Fibroblast of the conjunctiva (primary cell): ENCODE measurements at places on chromosomes 12 and 14.

- DNase-seq = no peak
These were observed 8.0 kb downstream of the DUSP6 start for GRCh38 chr12:89344043-89344861.

DNA sequence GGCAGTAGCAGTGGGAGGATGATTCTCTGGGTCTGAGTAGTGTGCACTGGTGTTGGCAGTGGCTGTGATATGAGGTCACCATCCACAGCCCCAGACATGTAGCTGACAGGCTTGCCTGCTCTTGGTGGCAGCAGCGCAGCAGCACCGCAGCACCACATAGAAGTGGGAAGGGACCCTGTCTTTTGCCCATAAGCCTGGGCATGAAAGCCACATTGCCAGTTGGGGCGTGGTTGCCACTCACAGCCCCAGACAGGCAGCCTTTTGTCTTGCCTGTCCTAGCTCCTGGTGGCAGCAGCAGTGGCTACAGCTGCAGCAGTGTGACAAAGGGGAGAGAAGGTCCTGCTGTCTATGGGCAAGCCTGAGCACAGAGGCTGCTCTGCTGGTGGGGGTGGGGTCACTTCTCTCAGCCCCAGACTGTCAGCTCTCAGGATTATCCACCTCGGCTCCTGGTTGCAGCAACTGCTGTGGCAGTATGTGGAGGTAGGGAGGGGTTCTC is 71.5 kb downstream of the BRMS1L start:
- DNase-seq = no peak

GRCh38 chr12:1502831-1503230 is 91.5 kb downstream of the FBXL14 start:
- DNase-seq = no peak

GRCh38 chr14:24310646-24311604 is at the start of gene LTB4R:
TSS of gene LTB4R (plus strand) at chr14:24311502. CDS start at chr14:24315652, 4,150 bp downstream.
- DNase-seq = peak; percentile 49

GRCh38 chr14:51926449-51926848 is 62.9 kb upstream of the RTRAF start:
- no peak for DNase-seq

- DNase-seq = no peak
These were observed 68.5 kb downstream of the NKX2-1 start for GRCh38 chr14:36451310-36452065.

GRCh38 chr12:59637692-59638070 is 41.9 kb downstream of the SLC16A7 start:
- no peak for DNase-seq

- no peak for DNase-seq
These were observed 14.2 kb downstream of the EPYC start for GRCh38 chr12:90990611-90991010.

- no peak for DNase-seq
These were observed 171.1 kb downstream of the RPAP3 start for GRCh38 chr12:47534695-47535094.

DNA sequence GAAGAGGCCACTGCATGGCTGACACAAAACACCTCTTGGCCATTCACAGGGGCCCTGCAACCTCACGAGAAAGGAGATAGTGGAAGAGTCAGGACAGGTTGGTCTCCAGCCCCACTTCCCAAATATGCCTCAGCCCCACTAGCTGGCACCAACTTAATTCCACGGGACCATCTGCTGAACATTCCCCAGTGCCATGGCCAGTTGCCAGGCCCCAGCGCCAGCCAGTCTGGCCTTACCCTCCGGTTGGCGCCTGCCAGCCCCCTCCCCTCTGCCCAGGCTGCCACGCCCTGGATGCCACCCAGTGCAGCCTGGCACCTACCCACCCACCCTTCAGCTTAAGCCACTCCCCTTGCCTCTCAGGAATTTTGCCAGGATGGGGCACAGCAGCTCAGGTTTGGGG is 21.2 kb upstream of the HSPB8 start:
- no peak for DNase-seq

DNA sequence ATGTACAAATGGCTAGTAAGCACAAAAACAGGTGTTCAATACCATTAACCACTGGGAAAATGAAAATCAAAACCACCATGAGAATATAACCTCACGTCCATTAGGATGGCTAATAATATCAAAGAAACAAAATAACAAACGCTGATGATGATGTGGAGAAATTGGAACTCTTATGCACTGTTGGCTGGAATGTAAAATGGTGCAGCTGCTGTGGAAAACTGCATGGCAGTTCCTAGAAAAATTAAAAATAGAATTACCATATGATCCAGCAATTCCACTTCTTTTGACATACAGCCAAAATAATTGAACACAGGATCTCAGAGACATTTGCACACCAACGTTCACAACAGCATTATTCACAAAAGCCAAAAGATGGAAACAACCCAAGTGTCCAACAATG is 51.5 kb downstream of the TMPRSS12 start:
- DNase-seq = no peak

GRCh38 chr12:6416596-6416995 is 28.2 kb upstream of the CD27 start:
- DNase-seq = no peak

DNA sequence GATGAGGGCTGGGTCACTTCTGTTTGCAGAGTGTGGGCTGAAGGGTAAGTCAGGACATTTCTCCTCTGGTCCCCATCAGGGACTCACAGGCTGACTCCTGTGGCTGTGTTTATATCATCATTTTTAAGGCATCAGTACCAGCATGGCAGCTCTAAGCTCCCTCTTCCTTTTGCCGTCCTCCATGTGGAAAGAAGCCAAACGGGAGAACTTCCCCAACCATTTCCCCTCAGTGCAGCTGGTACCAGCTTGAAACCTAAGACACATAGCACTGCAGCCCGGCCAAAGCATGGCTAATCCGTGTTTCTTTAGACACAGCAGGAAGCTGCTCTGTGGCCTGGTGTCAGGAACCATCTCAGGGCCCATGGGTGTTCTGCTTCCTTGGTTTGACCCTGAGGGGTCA is 31.9 kb upstream of the ATP2A2 start:
- no peak for DNase-seq

DNA sequence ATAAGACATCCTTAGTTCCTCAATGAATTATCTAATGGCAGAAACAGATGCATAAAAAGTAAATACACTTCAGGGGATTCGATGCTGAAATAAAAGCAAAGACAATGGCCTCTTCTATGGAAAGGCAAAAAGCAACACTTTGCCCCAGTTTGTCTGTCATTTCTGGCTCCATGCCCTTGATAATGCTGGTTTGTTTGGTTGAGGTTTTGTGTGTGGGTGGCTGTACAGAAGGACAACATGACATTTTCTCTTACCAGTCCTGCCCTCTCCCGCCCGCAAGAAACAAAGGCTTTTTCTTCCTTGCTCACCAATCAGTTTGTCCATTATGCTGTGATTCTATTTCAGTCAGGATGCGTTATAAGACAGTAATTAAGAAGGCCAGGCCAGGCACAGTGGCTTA is 18.1 kb upstream of the WDR89 start:
- DNase-seq = no peak

DNA sequence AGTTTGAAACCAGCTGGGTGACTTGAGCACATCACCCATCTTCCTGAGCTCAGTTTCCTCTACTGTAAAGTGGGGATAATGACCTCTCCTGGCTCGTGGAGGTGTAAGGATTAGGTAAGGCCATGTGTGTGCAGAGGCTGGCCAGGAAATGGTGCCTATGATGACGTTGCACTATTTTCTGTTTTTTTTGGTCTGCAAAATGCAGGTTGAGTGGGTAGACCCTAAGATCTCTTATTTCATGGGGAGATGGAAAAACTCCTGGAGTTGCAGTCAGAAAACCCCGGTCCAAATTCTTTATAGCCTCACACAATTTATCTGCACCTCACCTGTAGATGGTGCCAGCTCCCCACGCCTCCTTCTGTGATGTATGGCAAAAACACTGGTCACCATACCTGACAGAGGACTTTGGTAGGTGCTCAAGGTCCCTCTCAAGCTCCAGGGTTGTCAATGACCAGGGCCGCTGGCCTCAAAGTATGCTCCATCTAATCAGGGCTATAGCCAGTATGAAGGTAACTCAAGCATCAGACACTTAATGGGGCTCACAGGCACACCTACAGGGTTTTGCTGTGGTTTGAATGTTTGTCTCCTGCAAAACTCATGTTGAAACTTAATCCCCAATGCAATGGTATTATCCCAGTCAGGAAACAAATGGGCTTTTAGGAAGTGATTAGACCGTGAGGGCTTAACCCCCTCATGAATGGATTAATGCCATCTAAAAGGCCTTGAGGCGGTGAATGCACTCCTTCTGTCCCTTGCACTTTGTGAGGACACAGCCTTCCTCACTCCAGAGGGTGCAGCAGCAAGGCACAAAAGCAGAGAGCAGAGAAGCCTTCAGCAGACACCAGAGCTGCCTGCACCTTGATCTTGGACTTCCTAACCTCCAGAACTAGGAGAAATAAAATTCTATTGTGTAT is 17.6 kb downstream of the C14orf132 start:
- DNase-seq = no peak

GRCh38 chr14:102979406-102979805 is 56.9 kb downstream of the AMN start:
- no peak for DNase-seq

DNA sequence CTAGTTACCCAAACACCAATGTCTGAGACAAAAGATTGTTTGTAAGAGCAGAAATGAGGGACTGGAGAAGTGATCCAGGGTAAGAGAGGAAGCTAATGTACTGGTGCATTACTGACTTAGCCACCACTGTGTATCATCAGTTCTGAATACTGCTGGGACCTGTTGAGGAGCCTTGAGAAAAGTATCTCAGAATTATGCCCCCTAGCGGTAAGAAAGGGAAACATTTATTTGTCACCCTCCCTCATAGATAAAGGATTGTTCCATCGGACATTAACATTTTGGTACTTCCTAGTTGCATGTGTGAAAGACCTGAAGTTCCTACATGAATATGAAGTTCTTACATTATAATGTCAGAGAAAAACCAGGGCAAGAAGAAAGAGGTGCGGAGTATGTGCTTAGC is 612.5 kb downstream of the FSCB start:
- DNase-seq = no peak

DNA sequence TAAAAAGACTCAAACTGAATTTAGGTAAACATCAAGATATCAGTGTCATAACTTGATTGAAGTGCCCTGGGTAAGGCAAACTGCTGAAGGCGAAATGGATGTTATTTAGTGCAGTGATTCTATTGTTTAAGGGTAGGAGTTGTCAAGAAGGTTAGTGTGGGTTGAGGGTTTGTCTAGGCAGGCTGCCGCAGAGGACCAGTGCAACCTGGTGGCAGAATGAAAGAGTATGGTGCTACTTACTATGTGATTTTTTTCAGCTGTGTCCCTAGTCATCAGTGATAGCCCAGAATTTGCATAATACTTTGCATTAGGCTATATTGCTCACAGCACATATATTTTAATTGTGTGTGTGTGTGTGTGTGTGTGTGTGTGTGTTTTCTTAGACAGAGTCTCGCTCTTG is 1127.0 kb downstream of the GALC start:
- DNase-seq = no peak

- no peak for DNase-seq
These were observed 18.7 kb downstream of the RNASE10 start for GRCh38 chr14:20524027-20524426.

DNA sequence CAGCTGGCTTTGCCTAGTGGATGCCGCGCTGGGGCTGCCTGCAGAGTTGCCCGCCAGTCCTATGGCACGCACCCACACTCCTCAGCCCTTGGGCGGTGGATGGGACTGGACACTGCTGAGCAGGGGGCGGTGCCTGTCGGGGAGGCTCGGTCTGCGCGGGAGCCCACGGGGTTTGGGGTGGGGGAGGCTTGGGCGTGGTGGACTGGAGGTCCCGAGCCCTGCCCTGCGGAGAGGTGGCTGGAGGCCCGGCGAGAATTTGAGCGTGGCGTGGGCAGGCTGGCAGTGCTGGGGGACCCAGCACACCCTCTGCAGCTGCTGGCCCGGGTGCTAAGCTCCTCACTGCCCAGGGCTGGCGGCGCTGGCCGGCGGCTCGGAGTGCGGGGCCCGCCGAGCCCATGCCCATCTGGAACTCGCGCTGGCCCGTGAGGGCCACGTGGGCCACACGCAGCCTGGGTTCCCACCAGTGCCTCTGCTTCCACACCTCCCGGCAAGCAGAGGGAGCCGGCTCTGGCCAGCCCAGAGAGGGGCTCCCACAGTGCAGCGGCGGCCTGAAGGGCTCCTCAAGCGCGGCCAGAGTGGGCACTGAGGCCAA is 68.1 kb downstream of the ETNK1 start:
- no peak for DNase-seq

DNA sequence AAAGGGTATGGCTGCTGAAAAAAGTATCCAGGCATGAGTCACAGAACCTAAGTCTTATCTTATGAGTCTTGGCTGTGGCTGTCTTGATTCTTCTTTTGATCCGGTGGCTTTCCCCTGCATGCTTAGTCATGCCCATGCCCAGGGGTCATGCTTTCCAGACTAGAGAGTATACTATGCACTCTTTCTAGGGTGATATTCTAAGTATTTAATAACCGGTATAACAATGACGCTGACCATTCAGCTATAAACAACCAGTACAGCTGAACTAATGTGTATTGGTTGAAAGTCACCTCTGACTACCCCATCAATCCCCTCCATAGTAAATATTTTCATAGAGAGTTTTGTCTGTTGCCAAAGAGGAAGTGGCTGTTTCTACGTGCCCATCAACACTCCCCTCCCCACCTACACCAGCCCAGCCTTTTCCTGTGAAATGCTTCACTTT is 34.7 kb upstream of the NRXN3 start:
- DNase-seq = no peak

- no peak for DNase-seq
These were observed 152.4 kb upstream of the FKBP4 start for GRCh38 chr12:2642176-2642892.

- DNase-seq = no peak
These were observed 1274.8 kb downstream of the FSCB start for GRCh38 chr14:43232261-43232660.

- no peak for DNase-seq
These were observed 23.1 kb upstream of the HELB start for GRCh38 chr12:66279123-66279712.

GRCh38 chr12:111904446-111904975 is 62.5 kb downstream of the MAPKAPK5 start:
- DNase-seq = no peak

GRCh38 chr12:120249266-120249874 is 16.2 kb downstream of the PXN start:
- no peak for DNase-seq

DNA sequence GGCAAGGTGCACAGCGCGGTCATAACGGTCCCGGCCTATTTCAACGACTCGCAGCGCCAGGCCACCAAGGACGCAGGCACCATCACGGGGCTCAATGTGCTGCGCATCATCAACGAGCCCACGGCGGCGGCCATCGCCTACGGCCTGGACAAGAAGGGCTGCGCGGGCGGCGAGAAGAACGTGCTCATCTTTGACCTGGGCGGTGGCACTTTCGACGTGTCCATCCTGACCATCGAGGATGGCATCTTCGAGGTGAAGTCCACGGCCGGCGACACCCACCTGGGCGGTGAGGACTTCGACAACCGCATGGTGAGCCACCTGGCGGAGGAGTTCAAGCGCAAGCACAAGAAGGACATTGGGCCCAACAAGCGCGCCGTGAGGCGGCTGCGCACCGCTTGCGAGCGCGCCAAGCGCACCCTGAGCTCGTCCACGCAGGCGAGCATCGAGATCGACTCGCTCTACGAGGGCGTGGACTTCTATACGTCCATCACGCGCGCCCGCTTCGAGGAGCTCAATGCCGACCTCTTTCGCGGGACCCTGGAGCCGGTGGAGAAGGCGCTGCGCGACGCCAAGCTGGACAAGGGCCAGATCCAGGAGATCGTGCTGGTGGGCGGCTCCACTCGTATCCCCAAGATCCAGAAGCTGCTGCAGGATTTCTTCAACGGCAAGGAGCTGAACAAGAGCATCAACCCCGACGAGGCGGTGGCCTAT is 875 bp downstream of the HSPA2 start:
- no peak for DNase-seq

GRCh38 chr12:6104027-6104426 is 20.4 kb downstream of the VWF start:
- no peak for DNase-seq
